ENCODE measurements at places on chromosomes 5 and 9.

DNA sequence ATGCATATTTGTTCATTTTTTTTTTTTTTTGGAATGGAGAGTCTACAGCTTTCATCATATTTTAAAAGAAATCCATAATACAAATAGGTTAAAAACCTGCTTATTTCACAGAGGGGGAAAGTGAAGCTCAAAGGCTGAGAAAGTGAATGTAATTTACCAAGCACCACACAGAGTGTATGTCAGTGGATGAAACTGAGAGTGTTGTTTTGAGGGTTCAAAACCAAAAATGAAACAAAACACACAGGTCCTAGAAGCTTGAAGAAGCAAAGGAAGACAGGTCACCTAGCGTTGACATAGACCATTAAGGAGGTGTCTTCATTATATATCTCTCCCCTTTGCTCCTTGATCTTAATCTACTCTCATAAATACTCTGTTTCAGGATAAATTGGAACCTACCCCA is 7.5 kb downstream of the NMUR2 start:
- no peak for DNase-seq

- DNase-seq: no peak
These were observed 1086.5 kb downstream of the NR2F1-AS1 start for GRCh38 chr5:92494508-92494907.

DNA sequence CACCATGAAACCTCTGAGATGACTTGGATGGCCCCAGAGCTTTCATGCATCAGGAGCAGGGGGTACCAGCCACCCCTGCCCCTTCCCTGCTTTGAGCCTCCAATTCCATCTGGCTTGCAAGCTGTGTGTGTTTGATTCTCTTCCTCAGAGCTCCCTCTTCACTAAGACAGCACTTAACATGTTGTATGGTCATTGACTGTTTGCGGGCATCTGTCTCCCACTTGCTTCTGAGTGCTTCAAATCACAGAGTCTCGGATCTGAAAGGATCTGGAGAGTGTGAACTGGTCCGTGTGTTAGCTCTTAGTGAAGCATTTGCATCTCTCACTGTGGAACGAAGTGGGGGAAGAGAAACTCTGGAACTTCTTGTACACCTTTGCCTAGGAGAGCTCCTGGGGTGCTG is 7.1 kb upstream of the CPLX2 start:
- no peak for DNase-seq

DNA sequence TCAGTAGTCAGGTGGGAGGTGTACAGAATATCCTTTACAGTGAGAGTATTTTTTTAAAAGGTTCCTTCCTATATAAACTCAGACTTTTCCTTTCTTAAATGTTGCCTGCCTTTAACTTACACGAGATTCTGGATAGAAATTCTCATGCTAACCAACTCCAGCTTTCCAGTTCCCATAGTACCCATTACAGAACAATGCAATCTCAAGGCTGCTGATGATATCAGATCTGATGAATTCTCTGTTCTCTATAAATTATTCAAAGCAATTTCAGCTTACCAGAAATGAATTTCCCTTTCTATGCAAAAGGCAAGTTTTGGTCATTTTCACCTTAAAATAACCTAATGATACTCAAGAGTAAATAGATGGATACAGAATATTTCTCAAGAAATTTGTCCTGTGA is 90.3 kb downstream of the NUDT12 start:
- no peak for DNase-seq

DNA sequence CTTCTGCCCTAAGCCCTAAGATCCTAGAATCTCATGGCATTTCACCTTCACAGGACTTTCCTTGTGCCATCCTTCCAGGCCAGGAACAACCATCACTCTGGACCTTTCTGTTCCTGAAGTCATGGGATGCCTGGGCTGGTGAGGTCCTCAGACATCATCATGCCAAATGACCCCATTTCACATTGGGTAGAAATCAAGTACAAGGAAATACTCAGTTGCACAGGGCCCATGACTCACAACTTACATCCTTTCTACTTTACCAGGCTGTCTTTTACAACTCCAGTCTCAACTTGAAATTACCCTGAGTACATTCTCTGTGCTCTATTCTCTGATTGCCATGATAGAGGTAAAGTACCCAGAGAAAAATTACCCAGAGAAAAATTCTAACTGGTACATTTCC is 167.1 kb downstream of the PIK3R1 start:
- DNase-seq: no peak

GRCh38 chr9:114677418-114677817 is 4.6 kb downstream of the TEX48 start:
- DNase-seq: peak; percentile 59

GRCh38 chr9:8338767-8339510 is 539.4 kb upstream of the DMAC1 start:
- DNase-seq: no peak

GRCh38 chr9:14830057-14830456 is 80.2 kb downstream of the FREM1 start:
- DNase-seq: no peak
